Activated CD4-positive, CD25-positive, alpha-beta regulatory T cell treated with anti-CD3 and anti-CD28 coated beads, Interleukin-2, amount 50 U/mL, for 16 hours (primary cell): ENCODE measurements at places on chromosomes 6 and 20.

GRCh38 chr6:6512711-6513110 lies 75.8 kb upstream of the LY86 start:
- no peak for DNase-seq

DNA sequence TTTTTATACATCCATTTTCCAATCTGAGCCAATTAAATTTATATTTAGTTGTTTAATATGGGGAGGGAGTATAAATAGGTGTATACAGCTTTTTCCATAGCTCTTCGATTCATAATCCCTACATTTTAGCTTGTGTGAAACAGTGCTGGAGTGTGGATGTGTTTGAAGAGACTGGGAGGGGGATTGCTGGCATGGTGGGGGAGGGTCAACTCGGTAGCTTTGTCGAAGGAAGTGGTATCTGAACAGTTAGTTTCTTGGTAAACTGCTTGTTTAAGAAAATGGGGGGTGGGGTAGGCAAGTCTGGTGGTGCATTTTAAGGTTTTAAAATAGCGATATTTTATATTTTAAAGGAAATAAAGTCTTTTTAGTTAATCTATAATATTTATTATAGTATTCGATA lies 1.4 kb upstream of the LIN28B start:
- no peak for DNase-seq

DNA sequence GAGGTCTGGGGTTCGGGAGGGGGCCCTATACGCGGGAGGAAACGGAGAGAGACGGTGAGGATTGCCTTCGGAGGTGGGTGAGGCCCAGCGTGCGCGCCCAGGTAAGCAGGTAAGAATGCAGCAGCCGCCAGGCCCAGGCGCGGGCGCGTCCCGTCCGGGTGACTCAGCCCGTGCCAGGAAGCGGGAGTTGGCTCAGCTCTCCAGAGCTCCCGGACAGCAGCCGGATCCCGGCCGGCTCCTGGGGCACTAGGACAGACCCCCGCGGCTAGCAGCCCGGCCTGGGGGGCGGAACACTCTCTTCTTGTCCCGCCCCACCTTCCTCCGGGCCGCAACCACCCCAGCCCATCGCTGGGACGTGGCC lies 1.5 kb upstream of the MDFI start:
- DNase-seq: no peak

DNA sequence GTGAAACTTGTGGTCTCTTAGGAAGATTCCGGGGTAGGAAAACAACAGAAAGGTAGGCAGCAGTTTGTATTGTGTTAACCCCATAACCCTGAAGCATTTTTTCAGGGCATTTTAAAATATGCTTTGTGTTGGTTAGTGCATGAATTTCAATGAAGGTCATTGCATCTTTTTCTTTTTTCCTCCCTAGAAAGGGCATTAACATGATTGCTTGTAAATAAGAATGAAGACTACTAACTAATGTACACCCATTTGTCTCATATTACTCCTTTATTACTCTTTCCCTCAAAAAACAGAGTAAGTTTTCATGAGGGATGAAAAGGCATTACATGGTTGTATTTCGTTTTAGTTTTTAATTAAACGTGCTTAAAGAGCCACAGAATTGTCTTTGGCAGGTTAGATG lies 141.4 kb downstream of the OGFRL1 start:
- no peak for DNase-seq

GRCh38 chr20:51563486-51564332 lies 21.2 kb upstream of the NFATC2 start:
- no peak for DNase-seq

DNA sequence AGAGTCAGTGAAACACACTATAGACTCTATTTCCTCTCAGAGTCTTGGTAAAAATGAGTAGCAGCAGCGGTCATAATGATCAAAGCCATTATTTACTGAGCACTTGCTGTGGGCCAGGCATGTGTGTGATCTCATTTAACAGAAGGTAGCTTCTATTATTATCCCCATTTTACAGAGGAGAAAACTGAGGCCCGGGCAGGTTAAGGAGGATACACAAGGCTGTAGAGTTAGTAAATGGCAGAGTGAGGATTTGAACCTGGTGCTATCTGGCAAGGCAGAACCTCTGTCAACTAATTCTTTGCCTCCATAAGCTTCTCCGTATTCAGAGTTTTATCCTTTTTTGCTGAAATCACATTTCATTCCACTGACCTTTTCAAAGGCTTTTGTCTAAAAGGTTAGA lies 122.2 kb upstream of the SALL4 start:
- no peak for DNase-seq

- no peak for DNase-seq
Measured at GRCh38 chr6:6469074-6469473, 119.4 kb upstream of the LY86 start.

DNA sequence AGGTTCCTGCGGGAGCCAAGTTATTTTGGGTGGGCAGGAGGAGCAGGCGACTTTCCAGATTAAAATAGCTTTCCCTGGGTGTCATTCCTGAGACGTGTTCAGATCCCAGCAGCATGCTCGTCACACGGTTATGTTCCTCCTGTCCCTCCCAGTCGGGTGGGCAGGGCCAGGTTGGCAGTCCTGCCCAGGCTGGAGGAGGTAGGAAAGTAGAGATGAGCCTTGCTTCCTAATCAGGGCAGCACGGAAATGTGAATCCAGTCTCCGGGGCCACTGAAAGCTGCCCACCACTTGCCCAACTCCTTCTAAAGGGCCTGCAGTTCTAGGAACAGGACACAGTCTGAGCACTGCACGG lies 137.0 kb downstream of the MRPL14 start:
- DNase-seq: no peak

DNA sequence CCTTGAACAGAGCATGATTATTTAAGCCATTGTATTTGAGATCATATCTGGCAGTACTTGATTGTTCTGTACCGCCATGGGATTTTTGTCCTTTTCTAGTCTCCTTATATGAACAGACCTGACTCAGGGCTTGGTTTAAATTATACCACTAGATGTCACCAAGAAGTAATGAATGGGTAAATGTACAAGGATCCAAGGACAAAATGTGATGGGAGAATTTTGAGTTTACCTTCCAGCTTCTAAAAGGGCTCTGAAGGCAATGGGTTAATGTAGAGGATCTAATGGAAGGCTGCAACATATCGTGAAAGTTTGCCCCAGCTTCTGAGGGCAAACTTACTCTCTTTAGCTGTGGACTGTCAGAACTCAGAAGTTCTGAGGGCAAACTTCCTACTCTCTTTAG lies 12.0 kb downstream of the RNF8 start:
- DNase-seq: no peak

DNA sequence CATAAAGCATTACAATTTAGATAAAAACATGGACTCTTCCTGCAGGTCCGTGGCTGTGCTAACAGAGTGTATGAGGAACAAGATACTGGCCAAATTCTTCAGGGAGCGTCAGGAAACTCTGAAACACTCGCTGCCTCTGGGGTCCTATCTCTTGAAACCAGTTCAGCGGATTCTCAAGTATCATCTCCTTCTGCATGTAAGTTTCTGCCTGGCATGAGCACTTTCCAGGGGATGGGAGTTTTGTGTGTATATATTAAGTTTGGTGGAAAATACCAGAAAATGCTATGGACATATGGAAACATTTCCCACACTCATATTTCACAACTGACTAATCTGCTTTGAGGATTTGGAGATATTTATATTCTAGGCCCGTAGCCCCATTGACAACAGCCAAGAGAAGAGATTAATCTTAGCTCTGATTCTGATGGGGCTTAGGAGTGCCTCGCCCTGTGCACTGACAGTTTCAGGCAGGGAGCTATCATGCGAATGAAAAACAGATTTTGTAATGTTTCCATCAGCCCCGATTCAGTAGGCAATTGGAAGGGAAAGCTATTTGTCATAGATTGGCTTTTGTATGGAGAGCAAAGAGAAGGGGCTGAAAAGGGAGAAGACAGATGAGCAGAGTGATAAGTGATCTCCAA lies 64.7 kb upstream of the MTHFD1L start:
- DNase-seq: no peak

- no peak for DNase-seq
Measured at GRCh38 chr6:160102956-160103824, 18.4 kb upstream of the SLC22A1 start.

DNA sequence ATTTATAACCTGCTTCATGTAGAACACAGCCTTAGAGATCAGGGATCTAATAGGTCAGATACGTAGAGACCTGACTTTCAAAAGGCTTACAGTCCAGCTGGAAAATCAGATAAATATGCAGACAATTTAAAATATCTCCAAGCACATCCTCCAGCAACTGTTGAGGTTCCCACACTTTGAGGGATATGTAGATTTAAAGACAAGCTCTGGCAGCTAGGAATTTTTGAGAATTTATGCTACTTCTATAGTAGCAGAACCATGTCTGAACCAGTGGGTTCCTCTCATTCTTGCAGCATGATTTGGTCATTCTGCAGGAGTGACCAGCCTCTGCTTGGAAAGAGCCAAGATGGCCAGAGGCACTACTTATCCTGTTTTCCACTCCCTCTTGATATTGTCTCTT lies 60.5 kb downstream of the CYB5R4 start:
- DNase-seq: no peak
